PC-3 (cell line): ENCODE measurements at places on chromosomes 3 and 15. TPM values are rescaled to one million over a fixed set of nuclear protein-coding genes. Genes with fewer than 3 reads are reported as not detected.

The SPTBN5 gene
- 0.84 and 0.98 TPM in 2 replicates for total RNA-seq

The MINAR1 gene
- total RNA-seq: 0.22 and 0.63 TPM in 2 replicates

The SLC12A8 gene
- 11.0 and 11.7 TPM in 2 replicates for total RNA-seq

The EFCAB12 gene
- total RNA-seq: 0.04 and 0.12 TPM in 2 replicates

The ADCY5 gene
- not detected in 2 replicates for total RNA-seq

The ADAMTSL3 gene
- 7.9 and 10.9 TPM in 2 replicates for total RNA-seq

The MUC13 gene
- 0.04 TPM in 1 of 2 replicates, not detected in the other for total RNA-seq

The STX19 gene
- not detected in 2 replicates for total RNA-seq

The PFN2 gene
- 213 and 284 TPM in 2 replicates for total RNA-seq

The ITGA11 gene
- 0.06 TPM in 1 of 2 replicates, not detected in the other for total RNA-seq

The FAM81A gene
- 2.5 and 8.1 TPM in 2 replicates for total RNA-seq

The NEDD4 gene
- 7.5 and 9.6 TPM in 2 replicates for total RNA-seq

The HCLS1 gene
- total RNA-seq: 3.7 and 5.8 TPM in 2 replicates
